Stimulated activated CD4-positive, alpha-beta T cell treated with anti-CD3 and anti-CD28 coated beads, Interleukin-15, amount 100 ng/mL, for 24 hours (primary cell): ENCODE measurements at places on chromosomes 3 and 15.

DNA sequence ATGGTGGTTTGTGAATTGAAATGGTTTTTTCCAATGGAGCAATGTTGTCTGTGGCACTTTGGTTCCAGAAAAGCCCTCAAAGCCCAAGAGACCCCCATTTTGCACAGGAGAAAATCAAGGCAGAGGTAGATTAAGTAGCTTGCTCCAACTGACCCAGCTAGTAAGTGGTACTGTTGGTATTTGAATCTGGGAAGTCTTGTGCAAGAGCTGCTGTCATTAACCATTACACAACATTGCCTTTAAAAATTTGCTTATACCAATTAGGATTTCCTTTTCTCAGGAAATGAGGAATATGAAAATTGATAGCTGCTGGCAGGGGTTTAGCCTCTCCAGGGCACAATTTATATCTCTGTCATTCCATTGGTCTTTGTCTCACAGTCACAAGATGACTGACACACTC, 102.4 kb upstream of the UBE3A start:
- DNase-seq = no peak

DNA sequence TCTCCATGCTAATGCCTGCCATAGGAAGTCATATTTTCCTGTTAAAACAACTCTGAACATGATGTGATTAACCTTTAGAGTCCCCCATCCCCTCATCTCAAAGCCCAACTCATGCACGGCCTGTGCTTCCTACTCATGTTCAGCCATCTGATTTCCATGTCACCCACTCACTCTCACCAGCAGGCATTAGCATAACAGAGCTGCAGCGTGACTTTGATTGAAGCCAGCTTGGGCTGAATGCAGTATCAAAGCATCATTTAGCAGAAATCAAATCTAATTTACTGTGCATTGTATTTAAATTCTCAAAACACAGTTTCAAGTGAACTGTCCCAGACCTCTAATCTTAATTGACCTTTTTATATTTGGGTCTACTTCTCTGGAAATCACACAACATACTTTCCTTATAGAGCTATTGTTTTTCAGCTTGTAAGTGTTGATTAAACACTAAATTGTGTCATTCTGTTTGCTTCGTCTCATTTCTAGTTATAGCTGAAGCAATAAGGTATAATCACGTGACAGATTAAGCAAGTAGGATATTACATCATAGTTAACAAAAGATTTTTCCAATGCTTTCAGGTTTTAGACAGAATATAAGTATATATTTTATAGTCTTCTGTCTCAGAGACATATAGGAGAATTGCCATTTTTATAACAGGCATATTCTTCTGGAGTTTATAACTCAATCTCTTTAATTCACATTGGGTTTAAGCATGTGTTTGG, 501.5 kb downstream of the ROBO2 start:
- DNase-seq = no peak

- DNase-seq = no peak
Measured at GRCh38 chr3:146682171-146682570, 77.0 kb upstream of the PLSCR5 start.

DNA sequence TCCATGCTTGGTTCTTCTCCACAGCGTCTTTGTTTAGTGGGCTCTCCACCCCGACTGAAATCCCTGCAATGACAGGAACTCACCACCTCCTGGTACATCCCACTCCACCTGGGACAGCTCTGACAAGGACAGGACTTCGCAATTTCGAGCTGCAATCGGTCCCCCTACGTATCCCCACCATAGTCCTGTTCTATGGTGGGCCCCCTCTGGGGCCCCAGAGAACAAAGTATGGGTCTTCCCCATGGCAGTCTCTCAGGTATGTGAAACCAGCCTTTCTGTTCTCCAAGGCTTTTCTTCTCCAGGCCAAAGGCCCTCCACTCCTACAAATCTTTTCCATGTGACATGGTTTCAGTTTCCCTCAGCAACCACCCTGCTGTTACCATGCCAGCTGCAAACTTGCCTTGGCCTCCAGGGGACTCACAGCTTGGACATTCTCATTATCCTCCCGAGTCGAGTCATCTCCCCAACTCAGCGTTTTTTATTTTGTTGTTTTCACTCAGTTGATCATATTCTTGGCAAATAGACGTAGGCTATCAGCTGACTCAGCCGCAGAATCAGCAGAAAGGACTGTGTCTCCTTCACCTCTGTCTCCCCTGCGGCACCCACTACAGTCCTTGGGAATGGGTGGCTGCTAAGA, 233.3 kb downstream of the OPA1 start:
- no peak for DNase-seq
